ENCODE measurements at places on chromosomes 2 and 18. TPM values are rescaled to one million over a fixed set of nuclear protein-coding genes. Genes with fewer than 3 reads are reported as not detected.
A peak's percentile ranks its signal among the peaks of the same experiment; 100 is the strongest.

DNA sequence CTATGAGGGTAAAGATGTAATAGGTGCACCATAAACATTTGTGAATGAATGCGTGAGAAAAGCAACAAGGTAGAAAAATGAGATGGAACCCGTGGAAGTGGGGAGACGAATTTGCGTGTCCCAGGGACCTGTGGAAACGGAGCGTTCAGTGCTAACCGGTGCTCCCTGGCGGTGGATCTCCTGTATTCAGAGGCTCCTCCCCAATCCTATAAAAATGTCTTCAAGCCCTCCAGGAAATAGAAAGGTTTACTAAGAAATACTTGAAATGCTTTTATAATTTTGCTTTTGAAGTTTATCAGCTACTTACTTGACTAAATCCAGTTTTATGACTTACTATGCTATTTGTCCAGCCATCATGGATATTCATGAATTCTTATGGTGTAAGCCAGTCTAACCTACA is 62.8 kb upstream of the RBM44 start:
- peaks cover 59% of the 10 kb centered on the region for H3K36me3 ChIP-seq
- no peak overlapping the region for H3K4me3 ChIP-seq
- H3K27ac ChIP-seq = no peak overlapping the region
- H3K27me3 ChIP-seq = no peaks in the 10 kb centered on the region
- H3K4me1 ChIP-seq = peaks cover 30% of the 10 kb centered on the region
- DNase-seq = no peak

- H3K4me3 ChIP-seq = no peak overlapping the region
- H3K36me3 ChIP-seq = no peaks in the 10 kb centered on the region
- H3K27me3 ChIP-seq = peaks cover 10% of the 10 kb centered on the region
- no peak overlapping the region for H3K27ac ChIP-seq
These were observed 262.3 kb downstream of the TRIB2 start for GRCh38 chr2:12979066-12979465.

- H3K4me3 ChIP-seq = no peak within 1 kb of the TSS
- H3K27me3 ChIP-seq = peaks cover 5% of the 10 kb centered on the region
- no peak for DNase-seq
- H3K27ac ChIP-seq = no peak within 1 kb of the TSS
These were observed at the start of gene NEURL3 for GRCh38 chr2:96505231-96505889. NEURL3 (minus strand) TSS chr2:96505357; CDS start chr2:96505286, 71 bp downstream.

The LRATD1 gene
- total RNA-seq = not detected

DNA sequence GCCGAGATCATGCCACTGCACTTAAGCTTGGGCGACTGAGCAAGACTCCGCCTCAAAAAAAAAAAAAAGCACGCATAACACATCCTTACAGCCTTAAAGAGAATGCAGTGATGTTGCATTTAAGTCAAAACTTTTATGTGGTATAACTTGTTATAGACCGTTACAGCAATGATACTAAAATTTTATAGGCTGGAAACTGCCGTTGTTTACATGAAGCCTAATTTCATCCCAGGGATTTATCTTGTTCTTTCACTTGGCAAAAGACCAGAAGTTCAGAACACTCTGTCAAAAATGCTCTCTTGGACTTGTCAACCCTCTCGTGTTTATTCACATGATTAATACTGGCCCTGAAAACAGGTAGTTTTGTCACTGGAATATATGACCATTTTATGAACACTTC is 7.4 kb downstream of the GNAL start:
- H3K4me3 ChIP-seq = no peak overlapping the region
- H3K27ac ChIP-seq = no peak overlapping the region
- H3K27me3 ChIP-seq = peaks cover 25% of the 10 kb centered on the region
- no peaks in the 10 kb centered on the region for H3K4me1 ChIP-seq
- H3K36me3 ChIP-seq = no peaks in the 10 kb centered on the region

DNA sequence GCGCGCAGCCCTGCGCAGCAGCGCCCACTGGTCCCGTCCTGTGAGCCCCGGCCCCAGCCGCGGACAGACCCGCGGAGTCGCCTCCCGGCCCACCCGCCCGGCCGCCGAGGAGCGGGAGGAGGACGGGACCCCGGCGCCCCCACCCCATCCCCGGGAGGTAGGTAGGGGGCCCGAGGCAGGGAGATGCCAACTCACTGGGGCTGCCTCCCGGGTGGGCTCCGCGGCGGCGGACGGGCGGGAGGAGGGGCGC is 160 bp downstream of the SPTBN1 start:
- DNase-seq = no peak
- no peak overlapping the region for H3K27ac ChIP-seq
- peaks cover 16% of the 10 kb centered on the region for H3K4me1 ChIP-seq
- H3K27me3 ChIP-seq = peaks cover 52% of the 10 kb centered on the region

GRCh38 chr2:38794235-38794946 is 16.4 kb downstream of the GEMIN6 start:
- no peak overlapping the region for H3K4me3 ChIP-seq
- H3K4me1 ChIP-seq = no peaks in the 10 kb centered on the region
- no peak for DNase-seq
- no peak overlapping the region for H3K27ac ChIP-seq
- H3K27me3 ChIP-seq = no peaks in the 10 kb centered on the region
- peaks cover 4% of the 10 kb centered on the region for H3K36me3 ChIP-seq

- no peak overlapping the region for H3K27ac ChIP-seq
- no peak for DNase-seq
- no peaks in the 10 kb centered on the region for H3K27me3 ChIP-seq
- H3K4me1 ChIP-seq = no peaks in the 10 kb centered on the region
- H3K36me3 ChIP-seq = no peaks in the 10 kb centered on the region
- no peak overlapping the region for H3K4me3 ChIP-seq
These were observed 1.2 kb downstream of the PCARE start for GRCh38 chr2:29072971-29073725.

The NT5DC4 gene
- total RNA-seq = not detected

- no peak for DNase-seq
- peaks cover 13% of the 10 kb centered on the region for H3K4me1 ChIP-seq
These were observed 64.1 kb upstream of the NFU1 start for GRCh38 chr2:69501301-69501700.

The ELAC1 gene
- total RNA-seq = 5.9 TPM

GRCh38 chr2:171320208-171320621 is 113.6 kb downstream of the METTL8 start:
- no peak overlapping the region for H3K4me3 ChIP-seq
- DNase-seq = no peak
- H3K27me3 ChIP-seq = no peaks in the 10 kb centered on the region
- peaks cover 49% of the 10 kb centered on the region for H3K4me1 ChIP-seq

DNA sequence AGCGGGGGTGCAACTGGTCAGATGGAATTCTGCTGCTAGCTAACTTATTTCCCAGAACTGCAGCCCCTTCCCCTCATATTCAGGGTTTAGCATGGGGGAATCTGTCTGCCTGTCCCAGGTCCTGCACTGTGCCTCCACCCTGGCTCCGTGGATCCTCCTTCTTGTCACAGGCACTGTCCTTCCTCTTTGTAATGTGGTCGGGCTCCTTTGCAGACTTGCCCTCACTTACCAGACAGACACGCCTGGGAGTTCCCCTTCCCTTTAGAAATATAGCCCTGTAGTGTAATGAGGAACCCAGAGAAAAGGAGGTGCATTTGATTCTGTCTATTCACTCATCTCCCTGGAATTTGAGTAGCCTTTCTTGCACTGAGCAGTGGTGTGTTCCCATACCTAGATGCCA is 108.7 kb downstream of the TRIM43 start:
- H3K4me3 ChIP-seq = no peak overlapping the region
- no peaks in the 10 kb centered on the region for H3K36me3 ChIP-seq
- no peak for DNase-seq

DNA sequence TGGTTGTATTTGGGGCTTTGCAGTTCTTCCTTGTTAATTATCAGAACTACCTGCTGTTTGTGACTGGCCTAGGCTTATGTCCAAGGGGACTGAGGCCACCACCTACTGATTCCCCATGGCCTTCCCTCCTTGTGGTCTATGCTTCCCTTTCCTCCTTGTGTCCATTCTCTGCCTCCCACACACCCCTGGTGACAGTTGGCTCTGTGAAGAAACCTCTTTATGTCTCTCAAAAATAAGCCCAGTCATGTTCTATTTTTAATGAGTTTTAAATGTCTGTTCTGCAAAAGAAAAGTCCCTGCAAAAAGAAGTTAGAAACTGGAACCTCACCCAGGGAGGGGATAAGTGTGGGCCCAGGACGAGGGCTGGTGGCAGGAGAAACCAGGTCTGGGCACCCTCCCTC is 105.0 kb downstream of the SMC6 start:
- H3K4me1 ChIP-seq = peaks cover 4% of the 10 kb centered on the region
- no peaks in the 10 kb centered on the region for H3K36me3 ChIP-seq
- H3K4me3 ChIP-seq = no peak overlapping the region
- no peak overlapping the region for H3K27ac ChIP-seq
- no peak for DNase-seq

DNA sequence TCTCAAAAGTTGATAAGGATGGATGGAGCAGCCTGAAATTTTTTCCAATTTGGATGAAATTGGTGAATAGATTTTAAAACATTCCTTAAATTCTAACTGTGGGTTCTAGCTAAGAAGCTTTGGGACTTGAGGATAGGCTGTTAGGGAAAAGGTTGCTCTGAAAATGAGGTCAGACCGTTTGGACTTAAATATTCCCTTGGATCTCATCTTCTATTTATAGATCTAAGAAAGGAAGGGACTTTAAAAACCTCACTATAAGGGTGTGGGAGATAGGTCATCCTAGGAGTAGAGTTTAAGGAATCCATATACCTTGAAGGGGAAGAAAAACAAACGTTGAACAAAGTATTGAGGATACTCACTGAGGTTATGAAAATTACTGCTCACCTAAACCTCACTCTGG is 17.4 kb upstream of the SNORC start:
- H3K27ac ChIP-seq = peak overlapping the region; percentile 1
- DNase-seq = no peak
- H3K27me3 ChIP-seq = no peaks in the 10 kb centered on the region
- peaks cover 3% of the 10 kb centered on the region for H3K4me1 ChIP-seq
- H3K36me3 ChIP-seq = peaks cover 60% of the 10 kb centered on the region

Measured in activated CD4-positive, alpha-beta memory T cell treated with anti-CD3 and anti-CD28 coated beads, Interleukin-2, amount 10 ng/mL, durations not matched to agents 7 days and 5 days (primary cell).